ENCODE measurements at places on chromosomes 7 and 10. TPM values are rescaled to one million over a fixed set of nuclear protein-coding genes. Genes with fewer than 3 reads are reported as not detected.

DNA sequence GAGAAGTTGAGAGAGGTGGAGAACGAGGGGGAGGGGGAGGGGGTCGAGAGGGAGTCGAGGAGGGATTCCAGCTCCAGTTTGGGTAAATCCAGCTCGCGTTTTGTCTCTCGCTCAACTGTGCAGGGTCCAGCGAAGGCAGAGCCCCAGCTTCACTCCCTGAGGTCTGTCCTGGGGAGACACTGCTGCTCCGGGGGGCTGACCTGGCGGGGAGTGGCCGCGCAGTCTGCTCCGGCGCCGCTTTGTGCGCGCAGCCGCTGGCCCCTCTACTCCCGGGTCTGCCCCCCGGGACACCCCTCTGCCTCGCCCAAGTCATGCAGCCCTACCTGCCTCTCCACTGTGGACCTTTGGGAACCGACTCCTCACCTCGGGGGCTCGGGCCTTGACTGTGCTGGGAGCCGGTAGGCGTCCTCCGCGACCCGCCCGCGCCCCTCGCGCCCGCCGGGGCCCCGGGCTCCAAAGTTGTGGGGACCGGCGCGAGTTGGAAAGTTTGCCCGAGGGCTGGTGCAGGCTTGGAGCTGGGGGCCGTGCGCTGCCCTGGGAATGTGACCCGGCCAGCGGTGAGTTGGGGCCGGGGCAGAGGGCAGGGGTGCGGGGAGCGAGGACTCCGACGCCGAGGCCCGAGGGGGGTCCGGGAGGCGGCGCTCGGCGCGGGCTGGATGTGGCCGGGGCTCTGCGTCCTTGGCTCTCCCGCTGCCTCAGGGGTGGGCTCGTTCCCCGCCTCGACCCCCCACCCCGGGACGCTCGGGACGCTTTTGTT lies at the start of gene TET1:
Gene TET1, plus strand, starts transcription at position 152 of the 757 bp plus-strand sequence. CDS start 12,002 bp downstream, outside the sequence.
- DNase-seq: peak; percentile 79

DNA sequence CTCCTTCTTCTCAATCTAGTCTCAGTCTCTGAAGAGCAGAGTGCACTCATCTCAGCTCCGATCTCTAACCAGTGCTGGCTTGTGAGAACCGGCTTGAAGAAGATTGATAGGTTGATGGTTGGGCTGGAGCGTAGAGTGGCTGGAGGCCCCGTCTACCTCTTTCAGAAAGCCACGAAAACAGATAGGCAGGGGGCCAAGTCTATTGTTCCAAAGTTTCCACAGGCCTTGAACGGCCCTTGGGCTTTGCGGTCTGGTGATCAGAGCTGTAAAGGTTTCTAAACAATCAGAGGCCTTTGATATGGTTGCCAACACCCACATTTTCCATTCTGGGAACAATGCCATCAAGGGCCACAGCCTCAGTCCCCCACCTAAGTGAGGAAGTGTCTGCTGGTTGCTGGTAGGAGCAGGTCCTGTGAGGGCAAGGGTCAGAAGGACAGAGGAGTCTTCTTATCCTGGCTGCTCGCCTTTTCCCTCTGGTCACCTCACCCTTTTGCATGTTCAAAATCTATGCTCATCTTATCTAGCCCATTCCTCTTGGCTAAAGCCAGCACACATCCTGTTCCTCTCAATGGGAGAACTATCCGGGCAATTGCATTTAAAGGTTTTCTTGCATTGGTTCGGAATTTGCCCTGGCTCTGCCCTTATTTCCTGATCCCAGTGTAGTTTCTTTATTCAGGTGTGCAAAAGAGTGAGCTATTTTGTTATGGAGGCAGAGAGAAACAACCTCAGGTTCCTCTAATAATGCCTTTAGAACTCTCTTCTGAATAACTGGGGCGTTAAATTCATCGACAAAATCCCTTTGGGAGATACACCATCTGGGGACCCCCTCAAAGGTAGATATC lies 70.3 kb upstream of the KMT2E start:
- no peak for DNase-seq

Gene ZPBP
- not detected for total RNA-seq

Gene SPDYE6
- total RNA-seq: not detected

Gene ATAD1
- total RNA-seq: 38.0 TPM

- no peak for DNase-seq
Observed at GRCh38 chr7:6162331-6162620, 110.1 kb downstream of the CYTH3 start.

- DNase-seq: no peak
Observed at GRCh38 chr7:49321843-49322242, 397.5 kb downstream of the CDC14C start.

DNA sequence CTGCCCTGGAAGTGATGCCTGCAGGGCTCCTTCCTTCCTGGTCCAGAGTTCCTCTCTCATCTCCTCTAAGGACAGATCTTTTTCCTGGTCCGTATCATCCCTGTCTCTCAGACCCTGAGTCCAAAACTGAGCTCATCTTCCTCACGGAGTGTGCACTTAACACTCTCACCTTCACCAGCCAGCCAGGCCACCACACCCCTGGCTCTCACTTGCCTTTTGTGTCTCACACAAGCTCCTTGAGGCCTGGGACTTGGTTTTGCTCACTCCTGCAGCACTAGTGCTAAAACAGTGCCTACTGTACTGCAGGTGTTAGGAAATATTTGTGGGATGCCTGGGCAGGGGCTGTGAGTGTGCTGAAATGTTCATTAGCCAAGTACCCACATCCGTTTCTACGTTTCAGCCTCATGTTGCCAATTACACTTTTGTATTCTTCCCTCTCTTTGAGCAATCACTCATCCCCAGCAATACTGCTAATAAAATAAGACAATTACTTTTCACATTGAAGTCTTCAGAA lies 21.4 kb upstream of the PARP12 start:
- DNase-seq: no peak

Data from endothelial cell (in vitro differentiated cells).